ENCODE measurements at places on chromosomes 7 and 10.

- DNase-seq: no peak
Observed at GRCh38 chr7:29254591-29254990, 60.0 kb downstream of the CHN2 start.

GRCh38 chr10:18409599-18410397 lies 241.6 kb downstream of the NSUN6 start:
- DNase-seq: no peak

DNA sequence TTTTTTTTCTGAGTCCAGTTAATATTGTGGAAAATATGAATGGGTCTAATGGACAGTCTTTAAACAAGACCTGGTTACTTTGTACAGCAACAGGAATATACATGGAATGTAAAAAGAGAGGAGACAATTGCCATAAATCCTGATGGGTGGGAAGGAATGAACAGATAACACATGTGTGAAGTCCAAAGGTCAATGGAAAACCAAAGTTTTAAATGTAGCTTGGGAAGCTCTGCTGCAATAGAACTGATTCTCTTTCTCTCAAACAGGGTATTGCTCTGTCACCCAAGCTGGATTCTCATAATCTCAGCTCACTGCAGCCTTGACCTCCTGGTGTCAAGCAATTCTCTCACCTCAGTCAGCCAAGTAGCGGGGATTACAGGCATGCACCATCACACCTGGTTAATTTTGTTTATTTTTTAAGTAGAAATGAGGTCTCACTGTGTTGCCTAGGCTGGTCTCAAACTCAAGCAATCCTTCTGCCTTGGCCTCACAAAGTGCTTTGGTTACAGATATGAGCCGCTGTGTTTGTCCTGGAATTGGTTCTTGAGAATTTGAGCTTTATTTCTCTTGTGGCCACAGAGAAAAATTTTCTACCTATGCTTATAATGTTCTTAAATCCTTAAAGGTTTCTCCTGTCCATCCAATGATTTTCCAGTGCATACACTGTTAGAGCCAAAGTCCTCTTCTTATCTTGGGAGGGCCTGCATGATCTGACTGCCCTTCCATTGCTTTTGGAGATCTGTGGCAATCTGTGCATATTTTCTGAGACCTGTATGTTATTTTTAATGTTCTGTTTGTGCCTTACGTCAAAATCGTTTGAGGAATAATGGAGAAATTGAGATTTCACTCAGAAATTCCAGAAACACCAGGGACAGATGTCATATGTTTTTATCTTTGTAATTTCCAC lies 30.7 kb upstream of the ZNF92 start:
- no peak for DNase-seq

DNA sequence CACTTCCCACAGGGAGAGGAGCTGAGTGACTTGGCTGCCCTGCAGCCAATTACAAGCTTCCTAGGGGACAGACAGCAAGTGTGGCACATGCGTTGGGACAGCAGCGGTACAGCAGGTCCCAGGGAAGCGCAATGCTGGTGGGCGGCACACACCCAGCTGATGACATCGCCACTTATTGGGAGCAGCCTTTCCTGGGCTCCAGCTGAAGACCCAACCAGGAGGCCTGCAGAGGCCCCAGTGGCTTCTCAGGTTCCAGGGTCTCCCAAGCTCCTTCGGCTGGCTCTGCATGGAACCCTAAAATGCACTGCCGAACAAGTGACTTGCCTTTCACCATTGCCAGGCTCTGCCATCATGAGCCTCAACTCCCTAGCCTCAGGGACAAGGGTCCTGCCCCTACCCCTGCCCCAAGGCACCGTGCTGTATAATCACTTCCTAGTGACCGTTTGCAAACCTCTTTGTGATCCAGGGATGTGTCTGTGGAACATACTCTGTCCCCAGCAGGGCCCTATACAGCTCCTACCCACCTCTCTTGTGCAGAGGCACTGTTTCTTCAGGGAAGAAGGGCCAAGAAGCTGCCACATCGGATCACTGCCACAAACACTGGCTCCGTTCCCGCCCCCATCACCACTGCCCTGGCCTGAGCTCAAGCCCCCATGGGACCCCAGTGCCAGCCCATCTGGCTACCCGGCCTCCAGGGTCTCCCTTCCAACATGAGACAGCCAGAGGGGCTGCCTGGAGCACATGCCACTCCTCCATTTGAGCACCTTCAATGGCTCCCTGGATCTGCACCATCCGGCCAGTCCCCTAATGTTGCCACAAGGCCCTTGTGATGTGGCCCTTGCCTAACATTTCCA lies 19.3 kb upstream of the SLIT1 start:
- no peak for DNase-seq

- no peak for DNase-seq
Observed at GRCh38 chr10:24993237-24993958, 22.6 kb downstream of the ENKUR start.

DNA sequence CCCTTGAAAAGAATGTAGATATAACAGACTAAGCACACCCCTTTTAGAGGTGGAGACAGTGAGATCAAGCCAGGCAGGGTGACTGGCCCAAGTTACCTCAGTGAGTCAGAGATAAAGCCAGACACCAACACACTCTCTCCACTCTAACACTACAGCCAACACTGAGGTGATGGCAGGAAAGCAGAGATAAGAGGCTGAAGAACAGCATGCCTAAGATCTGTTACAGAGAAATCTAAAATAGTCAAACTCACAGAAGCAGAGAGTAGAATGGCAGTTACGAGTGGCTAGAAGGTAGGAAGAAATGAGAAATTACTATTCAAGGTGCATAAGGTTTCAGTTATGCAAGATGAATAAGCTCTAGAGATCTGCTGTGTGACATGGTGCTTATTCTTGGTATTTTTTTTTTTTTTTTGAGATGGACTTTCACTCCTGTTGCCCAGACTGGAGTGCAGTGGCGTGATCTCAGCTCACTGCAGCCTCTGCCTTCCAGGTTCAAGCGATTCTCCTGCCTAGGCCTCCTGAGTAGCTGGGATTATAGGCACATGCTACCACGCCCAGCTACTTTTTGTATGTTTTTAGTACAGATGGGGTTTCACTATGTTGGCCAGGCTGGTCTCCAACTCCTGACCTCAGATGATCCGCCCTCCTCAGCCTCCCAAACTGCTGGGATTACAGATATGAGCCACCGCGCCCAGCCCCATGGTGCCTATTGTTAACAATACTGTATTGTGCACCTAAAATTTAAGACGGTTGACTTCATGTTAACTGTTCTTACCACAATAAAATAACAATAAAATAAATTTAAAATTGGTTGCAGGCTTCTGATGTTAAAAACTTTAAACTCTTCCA lies 28.7 kb downstream of the ICA1 start:
- no peak for DNase-seq

- DNase-seq: no peak
Observed at GRCh38 chr7:120990468-120991118, 2.1 kb downstream of the CPED1 start.

DNA sequence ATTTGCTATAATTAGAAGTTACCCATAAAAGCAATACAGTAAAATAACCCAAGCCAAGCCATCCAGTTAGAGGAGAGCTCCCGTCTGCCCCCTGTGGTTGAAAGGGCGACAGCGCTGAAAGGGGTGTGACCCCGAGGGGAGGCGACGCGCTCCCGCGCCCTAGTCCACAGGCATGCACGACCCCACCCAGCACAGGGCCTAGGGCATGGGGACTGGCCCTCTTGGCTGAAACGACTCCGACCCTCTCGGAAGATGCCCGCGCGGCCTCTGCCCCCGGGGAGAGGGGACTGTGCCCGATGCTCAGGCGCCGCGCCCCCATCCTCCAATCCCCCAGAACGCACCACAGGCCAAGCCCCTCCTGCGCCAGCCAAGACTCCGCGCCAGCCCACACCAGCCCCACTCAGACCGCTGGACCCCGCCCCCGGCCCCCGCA lies 64.0 kb downstream of the CSGALNACT2 start:
- no peak for DNase-seq

- DNase-seq: no peak
Observed at GRCh38 chr10:78247821-78248220, 214.2 kb downstream of the RPS24 start.

DNA sequence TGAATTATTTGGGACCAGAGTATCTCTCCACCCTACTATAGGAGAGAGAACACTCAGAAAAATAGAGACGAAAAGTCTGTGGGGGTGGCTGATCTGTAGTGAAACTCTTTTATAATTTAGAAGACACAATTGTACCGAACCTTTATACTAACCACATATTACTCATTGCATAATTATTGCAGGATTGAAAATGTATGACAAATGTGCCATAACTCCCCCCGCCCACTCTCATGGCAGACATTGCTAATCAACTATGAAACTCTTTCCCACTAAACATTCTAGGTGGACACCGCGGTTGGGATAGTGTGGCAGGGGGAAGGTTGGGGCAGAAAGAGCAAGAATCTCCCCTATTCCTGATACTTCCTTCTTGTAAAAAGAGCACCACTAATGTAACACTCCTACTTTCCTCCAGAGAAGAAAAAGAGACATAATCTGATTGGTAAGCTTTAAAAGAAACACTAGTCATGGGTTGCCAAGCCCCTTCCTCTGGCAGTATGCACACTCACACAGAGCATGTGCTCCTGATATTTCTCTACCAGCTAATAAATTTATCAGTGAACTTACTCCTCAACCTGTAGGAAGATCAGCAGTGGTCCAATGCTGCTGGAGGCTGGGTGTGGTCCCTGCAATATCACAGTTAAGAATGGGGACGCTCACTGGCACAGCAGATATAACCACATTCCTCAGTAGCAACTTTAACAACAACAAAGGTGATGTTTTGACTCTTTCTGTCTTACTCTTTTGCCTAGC lies 18.7 kb upstream of the ARID5B start:
- peak; percentile 38 for DNase-seq

DNA sequence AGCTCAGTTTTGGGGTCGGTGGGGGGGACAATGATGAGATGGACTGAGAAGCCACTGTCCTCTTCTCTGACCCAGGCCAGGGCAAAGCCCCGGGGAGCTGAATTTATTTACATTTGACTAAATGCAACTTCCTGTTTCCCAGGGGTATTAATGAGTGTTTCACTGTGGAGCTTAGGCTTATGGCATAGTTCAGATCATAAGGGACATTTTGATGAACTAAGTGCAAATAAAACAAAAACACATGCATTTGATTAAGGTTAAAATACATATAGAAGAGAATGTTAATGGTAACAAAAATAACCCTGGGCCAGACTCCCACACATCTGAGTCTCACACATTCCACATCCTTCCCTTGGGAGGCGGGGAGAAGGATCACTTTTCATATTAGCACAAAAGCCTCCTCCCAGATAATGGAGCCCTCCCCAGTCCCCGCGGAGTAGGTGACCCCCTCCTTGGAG lies 320.6 kb downstream of the FRMD4A start:
- no peak for DNase-seq

GRCh38 chr7:142745745-142746144 lies 3.5 kb upstream of the PRSS1 start:
- no peak for DNase-seq

GRCh38 chr7:77989981-77990566 lies 191.5 kb downstream of the PHTF2 start:
- no peak for DNase-seq

GRCh38 chr10:94423627-94424026 lies 21.3 kb downstream of the TBC1D12 start:
- DNase-seq: no peak

GRCh38 chr10:29866356-29866755 lies 193.0 kb downstream of the JCAD start:
- no peak for DNase-seq

GRCh38 chr10:131749767-131750142 lies 151.1 kb upstream of the PPP2R2D start:
- DNase-seq: no peak

DNA sequence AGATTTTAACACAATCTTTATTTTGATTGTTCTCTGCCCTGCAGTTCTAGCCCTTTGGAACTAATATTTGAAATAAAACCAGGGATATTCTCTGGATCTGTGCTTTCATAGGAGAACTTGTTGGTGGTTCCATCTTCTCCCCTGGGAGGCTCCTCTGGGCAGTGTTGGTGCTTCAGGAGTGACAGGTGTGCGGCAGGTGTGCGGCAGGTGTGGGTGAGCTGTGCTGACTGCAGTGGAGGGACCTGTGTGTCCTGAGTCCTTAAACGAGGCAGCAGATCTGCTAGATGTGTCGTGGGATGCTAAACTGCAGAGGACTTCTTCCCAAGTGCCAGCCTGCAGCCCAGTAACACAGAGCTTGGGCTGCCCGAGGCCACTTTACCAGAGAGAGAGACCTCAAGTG lies 98.4 kb downstream of the LYZL1 start:
- DNase-seq: no peak

DNA sequence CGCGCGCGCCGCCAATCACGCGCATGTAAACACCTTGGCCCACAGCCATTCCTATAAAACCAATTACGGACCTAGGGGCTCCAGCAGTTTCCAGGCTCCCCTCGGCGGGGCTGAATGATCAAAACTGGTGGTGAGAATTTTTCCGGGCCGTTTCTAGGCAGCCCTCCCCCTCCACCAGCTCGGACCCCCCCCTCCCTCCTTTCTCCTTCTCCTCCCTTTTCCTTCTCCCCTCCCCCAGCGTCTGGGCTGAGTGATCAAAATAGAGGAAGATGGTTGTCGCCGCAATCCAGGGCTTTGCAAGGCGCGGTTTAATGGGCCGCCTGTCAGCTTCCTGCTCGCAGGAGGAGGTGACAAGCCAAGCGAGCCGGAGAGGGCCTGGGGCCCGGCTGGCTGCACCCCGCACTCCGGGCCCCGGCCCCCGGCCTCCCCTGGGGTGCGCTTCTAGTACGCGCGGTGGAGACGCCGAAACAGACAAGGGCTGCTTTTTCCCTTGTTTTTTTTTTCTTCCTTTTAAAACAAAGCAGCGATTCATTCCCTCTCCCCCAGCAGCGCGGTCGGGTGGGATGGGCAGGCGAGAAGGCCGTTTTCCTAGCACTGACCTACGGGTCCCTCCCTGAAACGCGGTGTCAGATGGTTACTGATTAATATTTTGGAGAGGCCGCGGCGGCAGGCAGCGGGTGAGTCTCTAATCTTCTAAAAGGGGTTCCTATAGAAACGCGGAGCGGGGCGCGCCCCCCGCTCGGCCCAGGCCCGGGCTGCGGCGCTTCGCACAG lies 528 bp upstream of the TNRC18 start:
- DNase-seq: no peak

DNA sequence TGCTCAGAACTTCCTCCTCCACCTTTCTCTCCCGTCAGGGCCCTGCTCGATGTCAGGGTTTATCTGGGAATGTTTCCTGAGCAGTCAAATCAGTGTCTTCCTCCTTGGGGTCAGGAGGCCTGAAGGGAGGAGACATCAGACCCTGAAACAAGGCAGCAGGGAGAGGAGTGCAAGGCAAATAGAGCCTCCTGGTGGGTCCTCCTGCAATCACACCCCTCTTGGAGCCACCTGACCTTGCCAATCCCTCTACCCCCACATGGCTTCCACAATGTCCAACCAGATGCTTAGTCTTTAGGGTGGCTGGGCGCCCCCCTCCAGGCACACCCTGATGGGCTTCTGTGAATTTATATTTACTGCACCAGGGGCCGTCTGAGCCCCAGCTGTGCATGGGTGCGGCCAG lies 12.2 kb downstream of the GPR26 start:
- DNase-seq: no peak

- no peak for DNase-seq
Observed at GRCh38 chr10:88731296-88731695, 25.2 kb downstream of the LIPK start.

Measured in stimulated activated CD4-positive, alpha-beta T cell treated with anti-CD3 and anti-CD28 coated beads, Interleukin-15, amount 100 ng/mL, for 1 hour (primary cell).